ENCODE measurements at places on chromosomes 12 and 14.

DNA sequence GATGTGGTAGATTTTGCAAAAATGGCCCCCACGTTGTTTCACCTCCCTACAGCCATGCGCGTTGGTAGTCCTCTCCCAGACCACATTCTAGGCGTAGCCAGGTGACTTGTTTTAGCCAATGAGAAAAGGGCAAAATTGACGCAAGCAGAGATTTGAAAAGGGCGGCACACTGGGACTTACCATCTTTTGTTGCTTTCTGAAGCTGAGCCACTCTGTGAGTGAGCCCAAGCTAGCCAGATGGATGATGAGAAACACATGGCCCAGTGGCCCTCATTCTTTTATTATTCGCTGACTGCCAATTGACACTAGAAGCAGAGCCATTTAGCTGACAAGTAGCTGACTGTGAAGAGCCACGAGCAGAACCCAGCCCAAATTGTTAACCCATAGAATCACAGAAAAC, 142.0 kb upstream of the GZMB start:
- no peak for DNase-seq

DNA sequence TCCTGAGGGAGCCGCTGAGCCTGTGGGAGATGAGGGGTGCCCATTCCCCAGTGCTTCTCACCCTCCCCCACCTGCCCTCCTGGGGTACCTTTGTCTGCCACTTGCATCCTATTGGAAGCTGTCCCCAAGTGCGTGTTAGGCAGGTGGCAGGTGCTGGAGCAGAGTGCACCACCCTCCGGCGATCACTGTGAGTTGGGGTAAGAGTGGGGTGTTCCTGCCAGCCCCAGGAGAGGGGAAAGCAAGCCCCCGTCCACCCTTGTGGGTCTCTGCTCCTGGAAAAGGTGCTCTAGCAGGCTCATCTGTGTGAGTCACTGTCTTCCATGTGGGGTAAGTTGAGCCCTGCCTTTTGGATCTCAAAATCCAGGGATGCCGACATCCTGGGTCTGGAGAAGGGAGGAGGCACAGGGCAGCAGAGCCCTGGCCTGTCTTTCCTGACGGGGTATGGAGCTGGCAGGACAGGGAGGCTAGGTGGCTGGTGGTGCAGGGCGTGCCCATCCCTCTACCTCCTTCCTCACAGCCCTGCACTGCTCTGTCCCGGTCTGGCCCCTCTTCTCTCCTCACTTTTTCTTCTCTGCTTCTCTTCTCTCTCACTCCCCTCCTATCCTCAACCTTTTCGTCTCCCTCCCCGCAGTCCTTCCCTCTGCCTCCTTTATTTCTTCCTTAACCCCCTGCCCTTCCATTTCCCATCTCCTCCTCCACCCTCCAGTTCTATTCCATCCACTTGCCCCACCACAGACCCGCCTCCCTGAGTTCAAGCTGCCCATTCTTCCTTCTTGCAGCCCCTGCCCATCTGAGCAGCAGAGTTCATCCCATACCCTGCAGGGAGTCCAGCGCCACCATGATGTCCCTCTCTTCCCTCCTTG, 20.1 kb upstream of the KRT7 start:
- DNase-seq, result no peak

DNA sequence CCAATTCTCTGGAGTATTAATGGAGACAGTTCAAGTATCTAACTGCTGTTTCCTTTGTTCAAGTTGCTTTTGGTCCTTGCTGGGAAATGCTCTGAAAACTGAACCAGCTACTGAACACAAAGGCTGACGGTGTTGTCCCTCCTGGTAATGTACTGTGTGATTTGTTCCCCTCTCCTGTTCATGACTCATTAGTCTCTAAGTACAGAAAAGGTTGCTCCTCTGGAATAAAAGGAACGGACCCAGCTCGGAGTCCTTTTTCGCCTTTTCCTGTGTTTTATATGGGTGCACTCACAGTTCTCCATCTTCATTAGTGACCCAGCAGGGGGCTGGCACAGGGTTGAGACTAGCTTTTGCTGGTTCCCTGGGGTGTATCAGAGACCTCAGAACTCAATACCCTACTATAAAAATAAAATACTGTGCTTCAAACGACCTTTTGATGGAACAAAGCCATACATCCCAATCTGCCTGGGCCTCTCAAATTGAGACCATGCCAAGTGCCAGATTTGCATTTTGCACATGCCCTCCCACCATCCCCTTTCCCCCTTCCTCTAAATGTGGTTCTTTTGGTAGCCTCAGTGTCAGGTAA, 269.7 kb downstream of the RAD51B start:
- no peak for DNase-seq

- no peak for DNase-seq
These were observed 441.7 kb downstream of the FUT8 start for GRCh38 chr14:65854215-65854614.

GRCh38 chr12:88310069-88310468, 168.0 kb downstream of the TMTC3 start:
- DNase-seq, result no peak

GRCh38 chr14:91299121-91300115, 54.9 kb upstream of the GPR68 start:
- no peak for DNase-seq

GRCh38 chr12:544142-544541, 84.4 kb downstream of the B4GALNT3 start:
- no peak for DNase-seq

- no peak for DNase-seq
These were observed 43.4 kb downstream of the BDKRB1 start for GRCh38 chr14:96299441-96299840.

GRCh38 chr12:79547735-79548609, 142.8 kb downstream of the PAWR start:
- no peak for DNase-seq

- DNase-seq, result no peak
These were observed 6.2 kb upstream of the ATP6V0A2 start for GRCh38 chr12:123705935-123706334.

- DNase-seq, result no peak
These were observed 29.3 kb upstream of the GAS2L3 start for GRCh38 chr12:100544165-100544564.

DNA sequence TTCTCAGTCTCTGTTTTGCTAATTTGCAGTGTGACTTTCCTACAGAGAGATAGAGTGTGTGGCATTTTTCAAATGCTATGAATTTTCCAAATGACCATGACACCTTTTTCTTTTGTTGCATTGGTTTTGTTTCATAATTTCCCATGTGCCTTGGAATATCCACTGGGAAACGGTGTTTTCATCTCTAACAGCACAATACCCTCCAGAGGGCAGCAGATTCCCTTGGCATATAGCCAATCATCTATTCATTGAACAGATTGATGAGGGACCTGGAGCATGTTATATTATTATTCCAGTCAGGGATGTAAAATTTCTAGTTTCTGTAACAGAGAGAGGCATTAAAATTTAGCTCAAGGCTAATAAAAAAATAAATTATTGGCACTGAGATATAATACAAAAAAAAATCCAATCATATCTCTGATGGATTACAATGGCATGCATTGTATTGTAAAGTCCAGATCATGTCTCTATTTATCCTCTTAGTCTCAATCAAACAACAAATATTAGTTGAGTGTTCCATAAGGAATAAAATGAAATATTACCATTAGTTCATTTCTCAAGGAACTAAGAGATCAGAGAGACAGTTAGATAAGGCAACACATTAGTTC, 29.6 kb upstream of the NTN4 start:
- no peak for DNase-seq

- DNase-seq, result no peak
These were observed 14.4 kb downstream of the NIN start for GRCh38 chr14:50816395-50817047.

- DNase-seq, result no peak
These were observed 218.1 kb downstream of the GLT1D1 start for GRCh38 chr12:129071362-129071761.

Data from activated CD4-positive, alpha-beta T cell treated with anti-CD3 and anti-CD28 coated beads for 4 hours (primary cell).